ENCODE measurements at places on chromosomes 11 and 22. TPM values are rescaled to one million over a fixed set of nuclear protein-coding genes. Genes with fewer than 3 reads are reported as not detected.

- DNase-seq, result no peak
Observed at GRCh38 chr11:65972116-65972515, 10.6 kb downstream of the SART1 start.

DNA sequence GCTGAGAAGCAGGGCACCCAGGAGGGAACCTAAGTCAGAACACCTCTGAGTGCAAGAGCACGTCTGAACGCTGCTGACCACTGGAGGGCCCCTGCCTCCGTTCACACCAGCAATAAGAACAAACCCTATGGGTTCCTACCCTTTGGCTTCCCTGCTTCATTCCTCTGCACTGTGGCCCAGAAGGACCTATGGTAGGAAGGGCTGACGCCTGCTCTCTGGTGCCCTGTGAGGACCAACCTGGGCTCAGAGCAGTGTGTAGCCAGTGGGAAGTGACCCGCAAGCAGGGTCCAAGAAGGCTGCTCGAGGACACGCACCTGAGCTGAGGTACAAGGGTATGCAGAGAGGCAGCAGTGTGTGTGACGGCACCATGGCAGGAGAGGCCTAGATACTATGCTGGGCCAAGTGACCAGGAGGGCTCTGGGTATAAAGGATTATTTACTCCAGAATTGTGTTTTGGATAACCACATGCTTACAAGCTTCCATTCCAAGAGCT, 68.8 kb upstream of the CLTCL1 start:
- no peak for DNase-seq

WNT7B gene
- 10.4 TPM for polyA plus RNA-seq

- DNase-seq, result no peak
Observed at GRCh38 chr11:117179048-117179999, 781 bp downstream of the SIDT2 start.

- DNase-seq, result no peak
Observed at GRCh38 chr22:45131749-45132148, 32.0 kb upstream of the NUP50 start.

MIF gene
- polyA plus RNA-seq, result 398 TPM

ANGPTL5 gene
- polyA plus RNA-seq, result not detected

- DNase-seq, result no peak
Observed at GRCh38 chr22:33917744-33918406, 2.4 kb downstream of the LARGE1 start.

C22orf31 gene
- 0.76 TPM for polyA plus RNA-seq

DNA sequence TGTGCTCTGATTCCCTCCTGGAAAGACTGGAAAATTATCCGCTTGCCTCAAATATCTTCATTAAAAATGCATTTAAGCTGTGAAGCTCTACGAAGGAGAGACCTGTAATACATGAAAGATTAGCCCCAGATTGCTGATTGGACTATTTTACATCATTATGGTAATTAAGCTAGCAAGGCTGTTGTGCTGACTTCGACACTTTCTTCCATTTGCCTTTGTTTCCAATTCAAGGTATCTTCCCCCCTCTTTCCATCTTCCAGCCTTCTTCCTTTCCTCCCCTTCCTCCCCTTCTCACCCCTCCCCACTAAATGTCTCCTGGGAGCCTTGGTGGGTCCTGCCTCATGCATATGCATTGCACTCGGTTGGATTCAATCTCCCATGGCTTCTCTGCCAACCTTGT, 710.8 kb downstream of the OPCML start:
- no peak for DNase-seq

GRCh38 chr11:96664110-96664509, 274.3 kb downstream of the JRKL start:
- DNase-seq, result no peak

DNA sequence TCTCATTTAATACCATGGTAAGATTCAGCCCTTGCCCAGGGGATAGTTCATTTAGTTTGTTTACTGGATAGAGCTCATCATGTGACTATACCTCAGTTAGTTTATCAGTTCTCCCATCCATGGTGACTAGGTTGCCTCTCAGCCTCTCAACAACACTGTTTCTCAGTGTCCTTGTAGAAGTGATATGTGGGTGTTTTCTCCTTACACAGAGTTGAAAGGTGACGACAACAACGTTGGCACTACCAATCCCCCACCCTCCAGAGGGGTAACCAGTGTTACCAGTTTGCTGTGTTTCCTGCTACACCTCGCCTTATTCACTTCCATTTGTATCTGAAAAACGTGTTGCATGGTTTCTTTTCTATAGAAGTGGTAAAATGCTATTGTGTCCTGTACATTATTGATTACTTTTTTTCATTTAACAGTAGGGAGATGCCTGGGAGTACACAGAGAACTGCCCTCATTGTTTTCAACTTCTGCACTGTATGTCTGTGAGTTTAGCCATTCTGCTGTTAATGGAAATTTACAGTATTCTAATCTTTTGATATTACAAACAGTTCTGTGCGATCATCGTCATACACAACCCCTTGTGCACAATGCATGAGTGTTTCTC, 11.6 kb downstream of the NEAT1 start:
- no peak for DNase-seq

TMEM121B gene
- polyA plus RNA-seq, result 1.00 TPM

GRCh38 chr11:77276271-77276670, 25.2 kb downstream of the GDPD4 start:
- no peak for DNase-seq
